Fibroblast of upper back skin (primary cell): ENCODE measurements at places on chromosomes 5 and 9.

- peak; percentile 55 for DNase-seq
These were observed 13.7 kb downstream of the DOCK2 start for GRCh38 chr5:169650701-169651331.

GRCh38 chr5:158127536-158127935 lies 268.6 kb upstream of the CLINT1 start:
- no peak for DNase-seq

GRCh38 chr9:104921067-104921741 lies 6.8 kb downstream of the ABCA1 start:
- no peak for DNase-seq

- DNase-seq: peak; percentile 36
These were observed 23.1 kb upstream of the NSMF start for GRCh38 chr9:137482094-137482781.

GRCh38 chr5:151118913-151119575 lies 38.2 kb upstream of the TNIP1 start:
- no peak for DNase-seq
